Fibroblast of skin of scalp (primary cell): ENCODE measurements at places on chromosomes 16 and 17.
A peak's percentile ranks its signal among the peaks of the same experiment; 100 is the strongest.

- DNase-seq = no peak
Observed at GRCh38 chr16:81837312-81837751, 58.2 kb downstream of the PLCG2 start.

GRCh38 chr17:7221278-7222092 lies 1.7 kb downstream of the ACADVL start:
- DNase-seq = no peak

- peak; percentile 62 for DNase-seq
Observed at GRCh38 chr17:8785547-8786413, 13.4 kb downstream of the MFSD6L start.

GRCh38 chr17:75589919-75590303 lies 2.3 kb downstream of the MYO15B start:
- no peak for DNase-seq

GRCh38 chr16:79593074-79593531 lies 7.4 kb downstream of the MAF start:
- DNase-seq = no peak

GRCh38 chr17:74429604-74430384 lies 2.1 kb upstream of the GPRC5C start:
- no peak for DNase-seq

GRCh38 chr17:75552425-75553294 lies 27.2 kb downstream of the LLGL2 start:
- peak; percentile 62 for DNase-seq

GRCh38 chr17:46928467-46929261 lies 5.7 kb downstream of the GOSR2 start:
- DNase-seq = no peak

GRCh38 chr16:11913425-11914079 lies 2.2 kb downstream of the GSPT1 start:
- no peak for DNase-seq

- no peak for DNase-seq
Observed at GRCh38 chr17:48442819-48443218, 12.8 kb upstream of the SKAP1 start.

GRCh38 chr16:16817196-16817595 lies 438.3 kb downstream of the NPIPA7 start:
- DNase-seq = no peak

DNA sequence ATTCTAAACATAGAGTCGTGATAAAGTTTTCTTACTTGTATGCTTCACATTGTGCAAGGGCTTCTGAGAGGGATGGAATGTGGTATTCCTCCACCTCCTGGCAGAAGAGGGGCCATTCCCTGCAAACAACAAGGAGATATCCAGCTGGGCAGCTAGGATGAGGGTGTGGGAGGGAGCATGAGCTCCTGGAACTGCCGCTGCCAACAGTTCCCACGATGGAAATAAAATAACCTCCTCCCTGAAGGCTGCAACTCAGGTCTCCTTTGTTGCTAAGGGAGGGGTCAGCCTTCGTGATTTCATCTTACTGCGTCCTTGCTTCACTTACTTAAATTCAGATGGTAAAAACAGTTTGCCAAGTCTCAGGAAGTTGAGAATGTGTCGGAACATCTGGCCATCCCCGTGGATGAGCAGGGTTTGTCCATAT lies 15.6 kb downstream of the PLEKHG4 start:
- peak; percentile 76 for DNase-seq

GRCh38 chr16:47069313-47069712 lies 74.4 kb downstream of the NETO2 start:
- no peak for DNase-seq

- no peak for DNase-seq
Observed at GRCh38 chr17:43015579-43015978, 6.6 kb downstream of the VAT1 start.

GRCh38 chr16:58265480-58266052 lies 29.3 kb downstream of the PRSS54 start:
- no peak for DNase-seq

DNA sequence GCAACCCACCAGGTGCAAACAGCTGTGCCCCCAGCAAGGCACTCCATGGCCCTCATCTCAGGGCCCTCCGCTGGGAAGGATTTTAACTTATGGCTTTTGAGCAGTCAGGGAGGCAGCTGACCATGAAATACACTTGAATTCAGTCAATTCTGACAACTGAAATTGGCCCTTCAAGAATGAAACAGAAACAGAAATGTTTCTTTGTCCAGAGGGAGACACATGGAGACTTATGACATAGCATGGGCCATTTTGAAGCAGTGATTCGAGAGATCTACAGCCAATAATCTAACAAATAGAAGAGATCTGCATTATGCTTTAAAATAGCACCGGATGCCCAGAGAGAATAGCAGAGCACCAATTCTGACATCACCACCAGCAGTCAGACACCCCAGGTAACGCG lies 7.5 kb downstream of the CACNG1 start:
- no peak for DNase-seq

DNA sequence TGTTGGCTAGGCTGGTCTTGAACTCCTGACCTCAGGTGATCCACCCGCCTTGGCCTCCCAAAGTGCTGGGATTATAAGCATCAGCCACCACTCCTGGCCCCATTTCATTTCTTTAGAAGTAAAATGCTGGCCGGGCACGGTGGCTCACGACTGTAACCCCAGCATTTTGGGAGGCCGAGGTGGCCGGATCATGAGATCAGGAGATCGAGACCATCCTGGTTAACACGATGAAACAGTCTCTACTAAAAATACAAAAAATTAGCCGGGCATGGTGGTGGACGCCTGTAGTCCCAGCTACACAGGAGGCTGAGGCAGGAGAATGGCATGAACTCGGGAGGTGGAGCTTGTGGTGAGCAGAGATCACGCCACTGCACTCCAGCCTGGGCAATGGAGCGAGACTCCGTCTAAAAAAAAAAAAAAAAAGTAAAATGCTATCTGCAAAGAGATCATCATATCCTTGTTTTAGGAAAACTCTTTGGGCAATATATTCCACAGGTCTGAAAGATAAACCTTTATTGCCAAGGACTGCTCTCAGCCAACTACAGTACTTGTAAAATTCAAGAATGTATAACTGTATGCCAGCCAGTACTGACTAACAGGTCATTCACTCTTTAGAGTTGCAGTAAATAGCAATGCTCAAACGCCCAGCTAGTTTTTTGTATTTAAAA lies 3.8 kb downstream of the GJC1 start:
- no peak for DNase-seq

- no peak for DNase-seq
Observed at GRCh38 chr16:31700200-31700529, 172.5 kb downstream of the AHSP start.

GRCh38 chr16:52446080-52446479 lies 100.9 kb downstream of the TOX3 start:
- DNase-seq = peak; percentile 5

DNA sequence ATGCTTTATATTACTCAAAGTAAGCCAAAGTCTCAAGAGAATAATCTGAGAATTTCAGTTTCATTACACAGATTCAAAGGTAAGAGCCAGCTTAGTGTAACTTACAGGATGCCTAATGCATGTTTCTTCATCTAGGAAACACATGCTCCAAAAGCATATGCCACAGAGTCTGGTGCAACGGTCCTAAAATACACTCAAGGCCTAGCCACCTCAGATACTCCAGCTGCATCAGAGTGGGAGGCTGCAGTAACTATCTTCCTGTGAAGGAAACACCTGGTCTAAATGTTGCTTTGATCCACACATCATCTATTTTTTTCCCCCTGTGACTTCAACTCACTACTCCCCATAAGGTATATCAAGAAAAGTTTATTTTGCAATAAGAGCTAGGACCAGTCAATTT lies 51.6 kb upstream of the CORO6 start:
- no peak for DNase-seq

DNA sequence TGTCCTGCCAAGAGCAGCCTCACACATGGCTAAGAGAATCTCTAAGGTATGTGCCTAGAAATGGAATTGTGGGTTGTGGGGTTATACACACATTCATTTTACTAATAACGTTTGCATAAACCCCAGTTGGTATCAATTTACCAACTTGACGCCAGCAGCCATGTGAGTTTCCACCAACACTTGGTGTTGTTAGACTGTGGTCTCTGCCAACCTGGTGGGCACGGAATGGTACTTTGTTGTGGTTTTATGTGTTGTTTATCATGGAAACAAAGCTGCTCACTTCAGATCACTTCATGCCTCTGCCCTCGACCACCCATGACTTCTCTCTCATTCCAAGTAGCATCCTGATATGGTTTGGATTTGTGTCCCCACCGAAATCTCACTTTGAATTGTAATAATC lies 152.0 kb upstream of the CDC42EP4 start:
- no peak for DNase-seq

- DNase-seq = no peak
Observed at GRCh38 chr16:2597560-2597902, 59.7 kb downstream of the PDPK1 start.

GRCh38 chr17:82045936-82046484 lies 5.6 kb downstream of the RFNG start:
- no peak for DNase-seq

DNA sequence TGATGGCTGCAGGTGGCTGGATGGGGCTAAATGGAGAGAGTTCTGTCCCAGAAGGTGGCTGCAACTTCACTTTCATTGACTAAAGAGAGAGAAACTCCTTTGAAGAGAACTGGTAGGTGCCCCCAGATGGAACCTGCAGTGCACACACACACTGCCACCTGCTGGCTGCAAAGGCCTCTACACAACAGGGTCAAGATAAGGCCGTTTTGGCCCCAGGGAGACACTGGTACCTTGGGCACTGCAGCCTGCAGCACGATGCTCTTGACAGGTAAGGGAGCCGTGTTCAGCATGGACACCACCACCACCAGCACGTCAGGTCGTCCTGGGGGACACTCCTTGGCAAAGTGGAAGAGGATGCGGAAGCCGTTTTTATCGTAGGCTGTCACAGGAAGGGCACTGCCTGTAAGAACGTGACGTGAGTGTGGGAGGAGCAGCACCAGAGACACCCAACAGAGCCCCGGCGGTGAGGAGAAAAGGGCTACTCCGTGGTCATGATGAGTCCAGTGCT lies 22.7 kb downstream of the GGA3 start:
- DNase-seq = peak; percentile 59

GRCh38 chr17:41308251-41308917 lies 725 bp downstream of the KRTAP16-1 start:
- DNase-seq = no peak

- DNase-seq = no peak
Observed at GRCh38 chr17:47077576-47077975, 98.5 kb upstream of the RPRML start.

DNA sequence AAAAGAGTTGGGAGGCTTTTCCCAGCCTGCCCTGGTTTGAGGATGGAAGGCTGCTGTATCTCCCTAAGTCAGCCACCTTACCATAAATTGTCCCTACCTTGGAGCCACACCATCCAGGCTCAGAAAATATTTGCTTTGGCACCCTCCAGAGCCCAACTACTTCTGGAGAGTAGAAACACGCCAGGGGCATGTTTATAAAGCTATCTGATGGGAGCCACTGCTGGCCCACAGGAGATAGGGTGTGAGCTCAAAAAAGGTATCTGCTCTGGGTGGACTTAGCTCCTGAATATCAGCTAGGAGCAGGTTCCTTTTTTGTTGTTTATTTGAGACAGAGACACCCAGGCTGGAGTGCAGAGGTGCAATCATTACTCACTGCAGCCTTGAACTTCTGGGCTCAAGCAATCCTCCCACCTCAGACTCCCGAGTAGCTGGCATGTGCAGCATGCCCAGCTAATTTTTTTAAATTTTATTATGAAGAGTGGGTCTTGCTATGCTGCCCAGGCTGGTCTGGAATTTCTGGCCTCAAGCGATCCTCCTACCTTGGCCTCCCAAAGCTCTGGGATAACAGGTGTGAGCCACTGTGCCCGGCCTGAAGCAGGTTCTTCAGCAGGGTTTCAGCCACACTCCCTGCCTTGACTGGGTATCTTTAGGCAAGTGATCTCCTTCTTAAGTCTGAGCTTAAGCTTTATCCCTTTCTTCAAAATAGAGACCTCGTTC lies 147.1 kb downstream of the SALL1 start:
- no peak for DNase-seq

DNA sequence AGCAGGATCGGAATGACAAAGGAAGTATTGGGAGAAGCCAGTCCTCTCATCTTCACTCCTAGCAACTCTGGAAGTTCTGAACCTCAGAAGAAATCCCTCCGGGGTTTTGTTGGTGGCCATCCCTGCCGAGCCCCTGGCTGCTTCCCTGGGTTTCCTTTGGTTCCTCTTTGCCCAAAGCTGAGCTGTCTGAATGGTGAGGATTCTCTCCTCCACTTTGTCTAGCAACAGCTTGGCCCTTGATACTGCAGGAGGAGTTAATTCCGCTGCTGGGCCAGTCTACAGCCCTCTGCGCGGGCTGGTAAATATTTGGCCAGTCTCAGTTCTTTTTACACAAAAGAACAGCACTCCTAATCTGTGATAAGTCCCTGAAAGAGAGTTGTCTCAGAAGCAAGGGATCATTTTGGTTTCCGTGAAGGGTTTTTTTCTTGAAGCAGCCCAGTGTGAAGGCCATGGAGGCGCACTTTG lies 170.9 kb downstream of the RAB11FIP4 start:
- no peak for DNase-seq

DNA sequence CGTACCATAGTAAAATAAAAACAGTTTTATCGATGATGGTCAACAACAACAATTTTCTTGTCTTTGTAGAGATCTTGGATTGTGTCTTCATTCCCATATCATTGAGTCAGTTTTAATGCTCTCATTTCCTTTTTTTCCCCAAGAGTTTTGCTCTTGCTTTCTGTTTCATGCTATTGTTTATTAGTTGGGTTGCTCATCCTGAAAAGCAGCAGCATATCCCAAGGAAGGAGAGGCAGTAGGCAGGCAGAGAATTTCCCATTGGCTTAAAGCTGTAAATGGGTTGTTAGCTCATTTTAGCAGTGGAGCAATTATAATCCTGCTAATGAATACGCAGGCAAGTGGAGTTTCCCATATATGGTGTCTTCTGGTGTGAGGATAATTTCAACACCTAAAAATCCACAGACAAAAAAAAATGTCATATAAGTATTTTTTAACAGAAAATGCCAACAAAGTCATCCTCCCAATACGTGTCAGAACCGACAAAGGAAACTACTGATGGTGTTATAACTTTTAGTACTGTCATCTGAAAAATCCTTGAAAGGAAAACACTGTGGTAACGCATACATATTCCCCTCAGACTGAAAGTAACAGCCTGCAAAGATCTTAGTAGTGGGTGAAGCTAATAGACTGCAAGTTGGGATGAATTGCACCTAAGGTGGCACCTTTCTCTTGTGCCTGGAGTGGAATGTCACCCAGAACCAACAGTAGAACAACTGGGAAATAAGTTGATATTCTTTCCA lies 218.3 kb downstream of the FTO start:
- no peak for DNase-seq
